ENCODE measurements at places on chromosomes 5 and 9.

DNA sequence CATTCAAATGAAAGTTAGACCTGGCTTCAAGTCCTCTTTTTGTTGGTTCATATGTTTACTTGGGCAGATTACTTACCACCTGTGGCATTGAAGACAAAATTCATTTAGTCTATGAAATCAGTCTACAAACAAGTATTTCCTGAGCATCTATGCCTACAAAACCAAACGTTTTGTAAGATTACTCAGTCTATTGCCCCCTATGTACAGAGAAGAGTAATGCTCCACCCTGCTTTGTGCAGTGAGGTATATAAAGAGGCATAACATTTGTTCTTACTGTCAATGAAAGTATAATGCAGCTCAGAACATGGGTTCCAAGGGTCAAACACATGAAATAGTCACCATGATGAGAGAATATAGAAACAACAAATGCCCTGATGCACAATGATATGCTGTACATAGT is 580.7 kb downstream of the KIF4B start:
- DNase-seq, result no peak

- DNase-seq, result no peak
These were observed 596.9 kb upstream of the WWC1 start for GRCh38 chr5:167694325-167695147.

- no peak for DNase-seq
These were observed 336.1 kb downstream of the GLIS3 start for GRCh38 chr9:3963643-3964369.

DNA sequence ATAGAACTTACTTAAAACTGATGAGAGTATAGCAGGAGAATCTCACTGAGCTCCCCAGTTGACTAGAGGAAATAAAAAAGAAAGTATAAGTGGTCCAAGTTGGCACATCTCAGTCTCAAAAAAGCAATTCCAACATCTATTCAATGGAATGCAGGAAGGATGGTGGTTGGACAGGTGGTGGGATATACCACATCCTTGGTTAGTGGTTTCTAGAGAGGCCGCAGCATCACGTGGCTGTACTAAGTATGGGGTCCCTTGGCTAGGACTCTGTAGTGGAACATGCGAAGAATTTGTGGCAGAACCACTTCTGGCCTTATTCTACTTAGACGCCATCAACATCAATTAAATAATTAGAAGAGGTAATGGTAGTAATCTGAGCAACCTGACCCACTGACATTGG is 232.4 kb downstream of the SAXO1 start:
- DNase-seq, result no peak

GRCh38 chr9:135490166-135490870 is 10.2 kb upstream of the MRPS2 start:
- no peak for DNase-seq

DNA sequence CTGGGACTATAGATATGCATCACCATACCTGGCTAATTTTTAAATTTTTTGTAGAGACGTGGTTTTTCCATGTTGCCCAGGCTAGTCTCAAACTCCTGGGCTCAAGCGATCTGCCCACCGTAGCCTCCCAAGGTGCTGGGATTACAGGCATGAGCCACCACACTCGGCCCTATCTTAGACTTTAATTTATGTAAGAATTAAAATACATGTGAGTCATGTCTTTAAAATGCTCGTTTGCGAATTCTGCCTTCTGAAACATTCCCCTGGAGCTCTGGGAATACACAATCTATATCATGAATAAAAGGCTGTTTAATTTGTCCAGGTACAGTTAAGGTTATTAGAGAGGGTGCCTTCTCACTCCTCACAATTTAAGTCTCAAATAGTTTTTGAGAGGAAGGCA is 32.8 kb downstream of the RHOBTB3 start:
- no peak for DNase-seq

DNA sequence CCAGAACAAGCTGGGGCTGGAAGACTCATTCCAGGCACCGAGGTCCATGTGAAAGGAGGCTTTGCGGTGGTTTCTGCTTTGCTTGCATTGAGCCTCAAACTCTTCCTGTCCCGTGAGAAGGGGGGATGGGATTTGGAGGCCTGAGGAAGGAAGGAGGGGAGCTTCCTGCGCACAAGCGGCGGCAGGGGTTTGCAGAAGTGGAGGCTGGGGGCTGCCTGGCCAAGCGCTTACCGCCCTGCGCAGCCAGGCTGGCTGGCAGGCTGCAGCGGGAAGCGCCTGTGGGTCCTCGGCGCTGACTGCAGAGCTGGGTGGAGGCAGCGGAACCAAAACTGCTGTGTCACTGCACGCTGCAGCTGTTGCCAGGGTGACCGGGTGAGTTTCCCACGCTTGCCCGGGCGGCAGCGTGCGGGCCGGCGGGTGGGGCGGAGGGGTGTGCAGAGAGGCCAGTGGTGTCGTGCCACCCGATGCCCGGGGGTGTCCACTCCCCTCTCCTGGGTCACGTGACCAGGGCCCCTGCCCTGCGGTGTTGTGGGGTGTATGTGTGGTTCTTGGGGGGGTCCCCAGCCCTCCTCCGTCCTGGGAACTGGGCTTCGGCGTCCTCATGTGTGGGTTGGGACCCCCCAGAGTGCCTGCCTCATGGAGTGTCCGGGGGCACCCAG is 81.0 kb downstream of the RXRA start:
- peak; percentile 97 for DNase-seq

DNA sequence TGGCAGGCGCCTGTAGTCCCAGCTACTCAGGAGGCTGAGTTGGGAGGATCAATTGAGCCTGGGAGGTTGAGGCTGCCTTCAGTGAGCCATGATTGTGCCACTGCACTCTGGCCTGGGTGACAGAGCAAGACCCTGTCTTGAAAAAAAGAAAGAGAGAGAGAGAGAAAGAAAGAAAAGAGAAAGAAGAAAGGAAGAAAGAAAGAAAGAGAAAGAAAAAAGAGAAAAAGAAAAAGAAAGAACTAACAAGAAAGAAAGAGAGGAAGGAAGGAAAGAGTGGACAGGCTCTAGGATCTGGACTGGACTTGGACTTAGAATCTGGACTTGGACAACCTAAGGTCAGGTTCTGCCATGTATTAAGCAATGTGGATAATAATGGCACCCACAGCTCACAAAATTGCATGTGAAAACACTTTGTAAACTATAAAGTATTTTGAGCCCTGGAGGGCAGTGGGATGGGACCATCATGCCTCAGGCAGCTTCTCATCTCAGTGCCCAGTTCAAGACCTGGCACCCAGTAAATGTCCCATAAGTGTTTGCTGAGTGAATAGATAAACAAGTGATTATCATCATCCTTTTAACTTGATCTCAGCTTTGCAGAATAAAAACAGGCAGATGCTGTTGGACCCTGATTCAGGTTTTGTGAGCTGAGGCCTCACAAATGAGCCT is 12.8 kb upstream of the PHF19 start:
- DNase-seq, result no peak

GRCh38 chr5:16937503-16938161 is 1.5 kb upstream of the MYO10 start:
- DNase-seq, result no peak

DNA sequence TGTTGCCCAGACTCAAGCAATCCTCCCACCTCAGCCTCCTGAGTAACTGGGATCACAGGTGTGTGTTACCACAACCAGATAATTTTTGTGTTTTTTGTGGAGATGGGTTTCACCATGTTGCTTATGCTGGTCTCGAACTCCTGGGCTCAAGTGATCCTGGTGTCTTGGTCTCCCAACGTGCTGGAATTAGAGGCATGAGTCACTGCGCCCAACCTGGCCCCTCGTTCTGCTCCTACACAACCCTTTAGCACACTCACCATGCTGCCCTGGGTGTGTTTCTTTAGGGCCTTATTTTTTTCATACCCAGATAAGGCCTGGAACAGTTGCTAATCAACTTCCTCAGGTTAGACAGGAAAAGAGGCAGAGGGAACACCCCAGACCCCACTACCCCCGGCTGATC is 2.6 kb downstream of the PDZD2 start:
- DNase-seq, result no peak

DNA sequence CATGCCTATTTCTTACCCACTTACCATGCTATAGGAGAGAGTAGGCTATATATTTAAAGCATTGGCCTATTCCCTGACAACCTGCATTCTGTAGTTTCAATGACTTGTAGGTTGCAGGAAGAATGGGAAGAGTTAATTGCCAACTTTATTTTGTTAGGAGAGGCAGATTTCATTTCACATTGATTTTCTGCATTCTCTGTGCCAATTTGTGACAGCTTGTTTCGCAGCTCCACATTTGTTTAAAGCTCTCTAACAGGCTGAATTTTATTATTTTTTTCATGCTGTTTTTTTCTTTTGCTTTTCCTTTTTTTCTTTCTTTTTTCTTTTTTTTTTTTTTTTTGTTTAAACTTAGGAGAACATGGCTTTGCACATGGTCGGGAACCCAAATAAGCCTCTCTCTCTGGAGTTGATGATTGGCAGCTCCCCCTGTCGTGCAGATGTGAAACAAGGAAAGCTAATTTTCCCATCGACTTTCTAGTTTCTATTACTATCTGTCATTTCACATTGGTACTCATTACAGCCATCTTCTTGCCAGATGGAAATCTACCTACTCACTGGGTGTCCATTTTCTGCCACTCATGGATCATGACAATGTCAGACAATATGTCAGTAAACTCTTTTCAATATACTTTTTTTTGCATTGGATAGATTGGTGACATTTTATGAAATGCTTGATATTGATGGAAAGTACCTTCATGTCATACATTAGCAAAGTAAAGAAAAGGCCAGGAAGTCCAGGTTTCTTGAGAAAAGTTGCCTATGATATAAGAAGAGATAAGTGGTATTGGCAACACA is 223.2 kb downstream of the KCTD16 start:
- no peak for DNase-seq

DNA sequence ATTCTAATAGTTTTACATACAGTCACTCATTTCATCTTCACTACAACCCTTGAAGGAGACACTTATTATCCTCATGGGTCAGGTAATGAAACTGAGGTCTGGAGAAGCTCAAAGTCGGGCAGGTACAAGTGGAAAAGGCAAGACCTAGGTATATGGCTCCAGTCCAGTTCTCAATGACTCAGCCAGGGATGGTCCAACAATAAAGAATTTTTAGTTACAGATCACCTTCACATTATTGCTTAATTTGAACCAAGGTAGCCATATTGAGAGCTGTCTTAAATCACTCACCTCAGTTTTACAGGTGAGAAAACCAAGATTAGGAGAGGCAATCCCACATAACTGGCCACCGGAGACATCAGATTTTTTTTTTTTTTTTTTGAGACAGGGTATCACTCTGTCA is 55.4 kb downstream of the PTPN3 start:
- no peak for DNase-seq

DNA sequence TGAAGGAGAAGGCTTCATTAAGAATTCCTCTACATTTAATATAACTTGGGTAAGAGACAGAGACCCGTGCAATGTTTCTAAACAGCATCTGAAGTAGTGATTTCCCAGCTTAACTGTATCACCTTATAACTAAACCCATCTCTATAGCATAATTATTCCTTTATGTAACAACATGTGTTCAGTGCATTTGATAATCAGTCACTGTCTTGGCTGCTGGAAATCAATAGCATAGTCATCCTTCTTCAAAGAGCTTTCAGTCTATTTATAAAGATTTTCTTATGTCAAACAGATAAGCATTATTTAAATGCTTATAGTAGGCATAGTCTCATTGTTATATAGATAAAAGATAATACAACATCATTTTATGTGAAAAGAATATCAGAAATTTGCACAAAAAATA is 80.1 kb upstream of the TYRP1 start:
- no peak for DNase-seq

DNA sequence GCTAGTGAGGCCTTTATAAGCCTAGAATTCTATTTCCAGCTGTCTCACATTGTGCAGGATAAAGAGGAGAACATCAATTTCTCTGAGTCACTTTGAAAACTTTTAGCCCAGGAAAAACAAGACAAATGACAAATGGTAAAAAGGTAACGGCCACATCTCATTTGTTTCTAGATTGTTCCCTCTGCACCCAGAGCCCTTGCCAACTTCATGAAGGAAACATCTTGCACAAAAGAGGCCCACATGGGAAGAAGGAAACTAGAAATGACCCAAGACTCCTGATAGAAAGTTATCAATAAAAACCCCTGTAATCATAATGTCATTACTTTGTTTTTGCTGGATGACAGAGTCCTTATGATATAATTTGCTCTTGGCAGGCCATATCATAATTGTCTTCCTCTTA is 5.3 kb downstream of the DPYSL3 start:
- DNase-seq, result no peak

Measured in adipocyte (in vitro differentiated cells).